ENCODE measurements at places on chromosomes 3 and 15. TPM values are rescaled to one million over a fixed set of nuclear protein-coding genes. Genes with fewer than 3 reads are reported as not detected.

- no peaks in the 10 kb centered on the region for H3K36me3 ChIP-seq
- H3K27me3 ChIP-seq, result no peaks in the 10 kb centered on the region
- no peak overlapping the region for H3K4me3 ChIP-seq
- no peak for DNase-seq
Measured at GRCh38 chr3:160473978-160474377, 24.4 kb upstream of the TRIM59 start.

DNA sequence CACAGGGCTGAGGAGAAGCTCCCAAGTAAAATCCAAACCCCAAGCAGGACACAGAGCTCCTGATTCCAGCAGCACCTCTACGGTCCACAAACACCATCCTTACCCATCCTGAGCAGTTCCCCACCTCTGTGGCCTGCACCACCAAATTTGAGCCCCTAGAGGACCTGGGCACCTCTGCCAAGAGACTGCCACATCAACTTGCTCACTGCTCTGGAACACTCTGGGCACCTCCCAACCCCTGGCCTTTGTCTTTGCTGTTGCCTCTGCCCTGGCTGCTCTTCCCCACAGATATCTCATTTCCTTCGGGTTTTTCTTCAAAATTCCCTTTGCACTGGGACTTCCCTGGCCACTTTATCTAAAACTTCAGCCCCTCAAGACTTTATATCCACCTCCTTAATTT, 5.8 kb downstream of the RLBP1 start:
- H3K27ac ChIP-seq, result no peak overlapping the region
- no peaks in the 10 kb centered on the region for H3K36me3 ChIP-seq
- H3K4me3 ChIP-seq, result no peak overlapping the region
- no peak for DNase-seq
- H3K27me3 ChIP-seq, result no peaks in the 10 kb centered on the region

DNA sequence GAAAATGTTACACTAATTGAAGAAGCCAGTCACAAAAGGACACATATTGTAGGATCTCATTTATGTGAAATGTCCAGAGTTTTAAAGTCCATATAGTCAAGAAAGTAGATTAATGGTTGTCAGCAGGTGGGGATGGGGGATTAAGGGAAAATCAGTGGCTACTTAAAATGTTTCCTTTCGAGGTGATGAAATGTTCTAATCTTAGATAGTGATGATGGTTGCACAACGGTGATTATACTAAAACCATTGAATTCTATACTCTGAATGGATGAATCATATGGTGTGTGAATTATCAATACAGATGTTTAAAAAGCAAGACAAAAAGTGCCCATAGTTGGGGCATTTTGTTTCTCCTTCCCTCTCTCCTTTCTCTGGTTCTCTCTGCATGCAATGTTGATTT, 164.6 kb downstream of the ATG7 start:
- no peak overlapping the region for H3K4me3 ChIP-seq
- no peak for DNase-seq
- no peaks in the 10 kb centered on the region for H3K27me3 ChIP-seq
- no peaks in the 10 kb centered on the region for H3K36me3 ChIP-seq
- no peaks in the 10 kb centered on the region for H3K4me1 ChIP-seq

DNA sequence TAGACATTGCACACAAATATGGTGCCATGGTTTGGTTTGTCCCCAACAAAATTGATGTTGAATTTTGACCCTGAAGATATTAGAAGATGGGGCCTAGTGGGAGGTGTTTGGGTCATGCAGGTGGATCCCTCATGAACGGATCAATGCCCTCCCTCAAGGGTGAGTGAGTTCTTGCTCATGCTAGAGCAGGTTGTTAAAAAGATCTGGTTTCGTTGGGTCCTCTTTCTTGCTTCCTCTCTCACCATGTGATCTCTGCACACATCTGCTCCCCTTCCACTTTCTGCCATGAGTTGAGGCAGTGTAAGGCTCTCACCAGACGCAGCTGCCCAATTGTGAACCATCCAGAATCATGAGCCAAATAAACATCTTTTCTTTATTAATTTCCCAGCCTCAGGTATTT, 87.8 kb upstream of the MDFIC2 start:
- DNase-seq, result no peak
- H3K4me1 ChIP-seq, result no peaks in the 10 kb centered on the region
- H3K27ac ChIP-seq, result no peak overlapping the region
- no peaks in the 10 kb centered on the region for H3K27me3 ChIP-seq
- no peak overlapping the region for H3K4me3 ChIP-seq
- no peaks in the 10 kb centered on the region for H3K36me3 ChIP-seq

- H3K27ac ChIP-seq, result no peak overlapping the region
- no peaks in the 10 kb centered on the region for H3K36me3 ChIP-seq
- DNase-seq, result no peak
- no peaks in the 10 kb centered on the region for H3K4me1 ChIP-seq
- H3K4me3 ChIP-seq, result no peak overlapping the region
- H3K27me3 ChIP-seq, result no peaks in the 10 kb centered on the region
Measured at GRCh38 chr3:107315141-107315540, 62.1 kb upstream of the CCDC54 start.

DNA sequence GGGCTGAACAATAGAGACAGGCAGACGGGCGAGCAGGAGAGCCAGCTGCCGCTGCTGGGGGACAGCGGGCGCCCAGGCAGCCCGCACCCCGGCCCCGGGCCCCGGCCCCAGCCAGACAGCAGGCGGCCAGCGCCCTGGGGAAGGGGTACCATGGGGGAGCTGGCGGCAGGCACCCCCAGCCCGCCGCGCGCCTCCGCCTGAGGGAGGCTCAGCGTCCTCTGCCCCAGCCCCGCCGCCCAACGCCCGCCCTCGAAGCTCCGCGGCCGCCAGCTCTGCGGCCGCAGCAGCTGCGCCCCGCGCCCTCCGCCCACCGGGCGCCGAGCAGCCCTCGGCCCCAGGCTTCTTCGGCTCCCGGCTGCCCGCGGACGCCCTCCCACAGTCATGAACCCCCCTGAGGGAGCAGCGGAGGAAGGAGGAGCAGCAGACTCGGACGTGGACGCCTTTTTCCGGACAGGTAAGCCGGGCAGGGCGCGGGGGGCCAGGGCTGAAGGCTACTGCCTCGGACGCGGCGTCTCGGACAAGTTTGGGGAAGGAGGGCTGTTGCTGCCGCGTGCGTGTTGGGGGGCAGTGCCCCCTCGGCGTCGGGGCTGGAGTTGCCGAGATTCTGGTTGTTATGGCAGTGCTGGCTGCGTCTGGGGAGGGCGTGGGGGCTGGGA, 41.6 kb upstream of the ROPN1 start:
- peak within 1 kb of the TSS; percentile 92 for H3K27ac ChIP-seq
- no peaks in the 10 kb centered on the region for H3K36me3 ChIP-seq
- DNase-seq, result no peak
- no peaks in the 10 kb centered on the region for H3K4me1 ChIP-seq
- peak within 1 kb of the TSS; percentile 66 for H3K4me3 ChIP-seq

GRCh38 chr3:49028298-49028672, 913 bp downstream of the IMPDH2 start:
- peak overlapping the region; percentile 98 for H3K27ac ChIP-seq
- DNase-seq, result no peak
- peaks cover 7% of the 10 kb centered on the region for H3K36me3 ChIP-seq
- H3K4me1 ChIP-seq, result peaks cover under 1% of the 10 kb centered on the region
- H3K27me3 ChIP-seq, result no peaks in the 10 kb centered on the region
- peak overlapping the region; percentile 77 for H3K4me3 ChIP-seq

- H3K4me3 ChIP-seq, result no peak overlapping the region
- no peaks in the 10 kb centered on the region for H3K36me3 ChIP-seq
- no peaks in the 10 kb centered on the region for H3K4me1 ChIP-seq
Measured at GRCh38 chr3:151684094-151684493, 49.6 kb upstream of the AADACL2 start.

GRCh38 chr3:193520738-193521137, 34.0 kb downstream of the ATP13A4 start:
- DNase-seq, result no peak
- H3K27ac ChIP-seq, result no peak overlapping the region
- no peaks in the 10 kb centered on the region for H3K27me3 ChIP-seq
- H3K36me3 ChIP-seq, result no peaks in the 10 kb centered on the region
- no peaks in the 10 kb centered on the region for H3K4me1 ChIP-seq

DNA sequence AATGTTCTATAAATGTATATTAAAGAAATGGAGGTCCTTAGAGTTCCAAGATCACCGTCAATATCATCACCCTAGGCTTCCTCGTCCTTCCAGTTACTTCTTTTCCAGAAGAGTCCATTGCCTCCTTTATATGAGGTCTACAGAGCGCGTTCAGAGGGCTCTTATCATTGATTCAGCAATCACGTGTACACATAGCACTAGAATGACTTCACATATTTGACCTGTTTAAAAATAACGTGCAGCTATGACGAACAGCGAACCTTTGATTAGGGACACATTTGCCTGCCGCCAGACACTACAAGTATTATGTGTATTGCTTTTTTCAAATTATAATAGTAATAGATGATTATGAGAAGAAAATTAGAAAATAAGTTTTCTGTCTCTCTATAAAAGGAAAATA, 26.0 kb downstream of the IGF1R start:
- no peak overlapping the region for H3K27ac ChIP-seq
- no peaks in the 10 kb centered on the region for H3K27me3 ChIP-seq
- no peaks in the 10 kb centered on the region for H3K36me3 ChIP-seq
- H3K4me3 ChIP-seq, result no peak overlapping the region
- peaks cover 8% of the 10 kb centered on the region for H3K4me1 ChIP-seq

DNA sequence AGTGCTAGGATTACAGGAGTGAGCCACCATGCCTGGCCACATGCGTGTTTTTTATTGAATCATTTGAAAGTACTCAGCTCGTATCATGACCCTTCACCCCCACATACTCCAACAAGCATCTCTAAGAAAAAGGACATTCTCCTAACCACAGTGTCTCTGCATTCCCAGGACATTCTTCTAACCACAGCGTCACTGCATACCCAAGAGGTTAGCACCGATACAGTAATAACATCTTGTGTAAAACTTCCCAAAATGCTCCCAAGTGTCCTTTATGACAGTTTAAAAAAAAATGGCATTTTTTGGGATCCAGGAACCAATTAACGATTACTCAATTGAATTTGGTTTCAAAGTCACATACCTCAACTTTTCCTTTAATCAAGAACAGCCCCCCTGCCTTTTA, 39.6 kb downstream of the FLNB start:
- no peaks in the 10 kb centered on the region for H3K36me3 ChIP-seq
- H3K27me3 ChIP-seq, result no peaks in the 10 kb centered on the region
- no peak for DNase-seq
- H3K4me3 ChIP-seq, result no peak overlapping the region
- peak overlapping the region; percentile 83 for H3K27ac ChIP-seq

DNA sequence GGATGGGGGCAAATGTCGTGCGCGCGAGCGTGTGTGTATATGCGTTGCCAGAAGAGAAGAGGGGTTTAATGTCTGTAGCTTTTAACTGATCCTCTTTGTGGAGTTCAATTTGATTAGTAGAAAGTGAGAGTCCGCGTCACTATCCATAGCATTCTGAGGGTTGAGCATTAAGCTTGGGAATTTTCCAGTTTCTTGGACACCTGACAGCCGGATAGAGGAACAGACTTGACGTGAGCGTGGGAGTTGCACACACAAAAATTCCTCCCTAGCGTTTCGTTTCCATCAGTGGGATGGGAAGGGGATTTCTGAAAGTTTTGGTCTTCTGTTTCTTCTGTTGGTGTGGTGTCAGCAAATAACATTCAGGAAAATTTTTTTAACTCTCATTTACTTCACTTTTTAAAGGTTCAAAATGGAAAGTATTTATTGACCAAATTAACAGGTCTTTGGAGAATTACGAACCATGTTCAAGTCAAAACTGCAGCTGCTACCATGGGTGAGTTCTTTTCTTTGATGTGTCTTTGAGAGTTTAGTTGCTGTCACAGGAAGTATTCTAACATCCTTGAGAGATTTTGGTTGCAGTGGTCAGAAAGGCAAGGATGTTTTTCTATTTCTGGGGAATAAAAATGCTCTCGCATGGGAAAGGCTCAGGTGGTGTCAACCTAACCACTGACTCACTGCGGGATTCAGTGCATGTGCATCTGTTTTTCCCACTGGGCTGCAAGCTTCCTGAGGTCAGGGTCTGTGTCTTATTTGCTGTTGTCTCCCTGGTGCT, 841 bp downstream of the POGLUT1 start:
- peak overlapping the region; percentile 91 for H3K4me3 ChIP-seq
- DNase-seq, result no peak
- peak overlapping the region; percentile 67 for H3K27ac ChIP-seq
- H3K36me3 ChIP-seq, result no peaks in the 10 kb centered on the region
- no peaks in the 10 kb centered on the region for H3K27me3 ChIP-seq
- no peaks in the 10 kb centered on the region for H3K4me1 ChIP-seq

- DNase-seq, result no peak
- no peak overlapping the region for H3K27ac ChIP-seq
- H3K4me1 ChIP-seq, result no peaks in the 10 kb centered on the region
- H3K36me3 ChIP-seq, result no peaks in the 10 kb centered on the region
- no peak overlapping the region for H3K4me3 ChIP-seq
Measured at GRCh38 chr3:102230057-102230456, 204.8 kb upstream of the ZPLD1 start.

DNA sequence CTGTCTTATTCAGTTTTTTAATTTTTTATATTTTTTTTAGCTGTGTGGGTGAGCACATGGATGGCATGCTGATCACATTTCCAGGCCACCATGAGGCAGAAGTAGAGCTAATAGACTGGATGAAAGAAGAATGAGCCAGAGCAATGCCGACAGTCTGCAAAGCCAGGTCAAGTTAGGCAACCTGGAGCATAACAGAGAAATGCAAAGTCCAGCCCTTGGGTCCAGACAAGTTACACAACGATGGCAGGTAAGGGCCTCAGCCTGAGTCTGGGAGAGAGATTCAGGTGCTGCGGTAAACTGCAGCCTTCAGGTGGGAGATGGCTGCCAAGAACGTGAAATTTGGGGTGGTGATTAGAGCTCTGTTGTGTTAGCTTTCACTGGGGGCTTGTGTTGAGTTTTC, 84.0 kb upstream of the CACNA2D3 start:
- DNase-seq, result no peak
- no peaks in the 10 kb centered on the region for H3K36me3 ChIP-seq
- no peaks in the 10 kb centered on the region for H3K27me3 ChIP-seq
- H3K27ac ChIP-seq, result no peak overlapping the region

DNA sequence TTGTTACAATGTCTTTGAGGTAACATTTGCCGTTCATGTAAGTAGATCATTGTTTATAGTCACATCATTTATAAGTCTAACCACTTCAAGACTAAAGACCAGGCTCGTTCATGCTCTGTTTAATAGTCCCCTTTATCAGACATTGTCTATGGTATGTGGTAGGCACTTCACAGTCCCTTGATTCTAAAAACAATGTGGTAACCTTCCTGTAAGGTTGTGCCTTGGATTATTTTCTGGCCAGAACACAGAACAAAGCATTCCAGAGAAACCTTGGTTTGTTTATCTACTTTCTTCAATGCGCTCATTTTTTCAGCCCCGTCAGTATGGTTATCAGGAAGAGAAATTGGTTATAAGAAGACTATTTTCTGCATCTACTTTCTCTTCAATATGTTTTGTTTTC, 16.3 kb upstream of the ST3GAL6 start:
- H3K27ac ChIP-seq, result no peak overlapping the region
- no peak overlapping the region for H3K4me3 ChIP-seq
- no peaks in the 10 kb centered on the region for H3K36me3 ChIP-seq
- DNase-seq, result no peak

- H3K27ac ChIP-seq, result no peak overlapping the region
- H3K4me3 ChIP-seq, result no peak overlapping the region
- no peaks in the 10 kb centered on the region for H3K27me3 ChIP-seq
- DNase-seq, result no peak
- no peaks in the 10 kb centered on the region for H3K36me3 ChIP-seq
- no peaks in the 10 kb centered on the region for H3K4me1 ChIP-seq
Measured at GRCh38 chr3:138767498-138768104, 67.1 kb downstream of the PIK3CB start.

The WDR76 gene
- 4.6 TPM for total RNA-seq

The IFT122 gene
- 45.8 TPM for total RNA-seq

The SLC28A1 gene
- total RNA-seq, result 0.59 TPM

The GNAT1 gene
- not detected for total RNA-seq
